ENCODE measurements at places on chromosomes 4 and X.

DNA sequence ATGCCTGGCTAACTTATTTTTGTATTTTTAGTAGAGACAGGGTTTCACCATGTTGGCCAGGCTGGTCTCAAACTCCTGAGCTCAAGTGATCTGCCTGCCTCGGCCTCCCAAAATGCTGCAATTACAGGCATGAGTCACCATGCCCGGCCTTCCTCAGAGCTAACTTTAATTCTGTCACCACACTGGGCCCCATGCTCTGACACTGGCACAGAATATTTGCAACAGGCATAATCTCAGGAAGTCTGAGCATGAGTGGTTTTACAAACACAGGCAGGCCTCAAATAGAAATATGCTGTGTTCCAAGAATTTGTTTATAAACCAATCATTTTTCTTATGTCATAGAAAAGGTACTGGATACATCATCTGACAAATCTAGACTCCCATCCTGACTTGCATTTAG, 32.7 kb upstream of the FAM9C start:
- DNase-seq = peak; percentile 58

- DNase-seq = peak; percentile 90
Measured at GRCh38 chr4:113837397-113837796, 75.9 kb upstream of the CAMK2D start.

GRCh38 chrX:123698979-123699520, 33.8 kb downstream of the THOC2 start:
- peak; percentile 1 for DNase-seq

DNA sequence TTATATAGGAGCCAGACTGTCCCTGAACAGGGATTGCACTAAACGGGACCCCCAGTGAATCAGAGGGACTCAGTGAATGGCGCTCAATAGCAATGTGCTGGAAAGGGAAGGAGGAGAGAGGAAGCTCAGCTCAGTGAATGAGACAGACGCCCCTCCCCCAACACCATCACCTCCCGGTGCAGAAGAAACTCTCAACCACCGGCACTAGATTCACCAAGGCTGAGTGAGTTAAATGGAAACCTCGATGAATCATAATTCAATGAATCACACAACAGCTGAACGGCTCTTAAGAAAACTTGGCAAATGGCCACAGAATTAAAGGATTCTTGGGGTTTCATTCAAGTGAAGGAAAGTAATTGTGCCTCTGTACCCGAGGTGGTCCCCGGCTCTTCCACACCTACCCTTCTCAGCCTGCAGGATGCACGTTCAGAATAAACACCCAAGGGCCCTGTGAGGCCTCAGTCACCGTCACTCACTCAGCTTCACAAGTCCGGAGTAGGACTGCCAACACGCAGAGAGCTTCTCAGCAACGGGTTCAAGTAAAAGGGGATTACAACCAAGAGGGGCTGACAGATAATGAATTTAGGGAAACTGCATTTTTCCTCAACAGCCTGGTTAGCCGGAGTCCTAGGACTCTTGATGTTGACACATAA, 29.3 kb downstream of the CRMP1 start:
- peak; percentile 71 for DNase-seq

GRCh38 chr4:75243570-75243969, 270.6 kb downstream of the RCHY1 start:
- DNase-seq = no peak

GRCh38 chr4:86685401-86685800, 91.3 kb downstream of the PTPN13 start:
- peak; percentile 65 for DNase-seq

GRCh38 chr4:35975617-35976355, 268.5 kb downstream of the ARAP2 start:
- DNase-seq = no peak

- no peak for DNase-seq
Measured at GRCh38 chrX:139736151-139736550, 28.2 kb upstream of the MCF2 start.

DNA sequence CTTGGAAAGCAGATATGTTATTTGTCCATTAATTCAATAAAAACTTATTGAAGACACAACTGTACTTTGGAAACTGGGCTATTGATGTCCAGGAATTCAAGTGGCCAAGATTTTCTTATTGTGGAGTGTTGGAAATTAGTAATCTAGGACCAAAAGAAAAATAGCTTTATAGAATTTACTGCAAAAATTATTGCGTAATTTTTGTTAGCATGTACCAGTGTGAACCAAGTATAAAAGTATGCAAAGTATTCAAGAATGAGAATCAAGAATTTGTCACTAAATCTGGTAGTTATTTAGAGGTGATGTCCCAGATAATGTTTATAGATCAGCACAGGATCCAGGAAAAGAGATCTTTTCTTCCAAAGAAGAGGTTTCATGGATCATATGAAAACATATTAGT, 468.9 kb upstream of the CTSO start:
- peak; percentile 50 for DNase-seq

DNA sequence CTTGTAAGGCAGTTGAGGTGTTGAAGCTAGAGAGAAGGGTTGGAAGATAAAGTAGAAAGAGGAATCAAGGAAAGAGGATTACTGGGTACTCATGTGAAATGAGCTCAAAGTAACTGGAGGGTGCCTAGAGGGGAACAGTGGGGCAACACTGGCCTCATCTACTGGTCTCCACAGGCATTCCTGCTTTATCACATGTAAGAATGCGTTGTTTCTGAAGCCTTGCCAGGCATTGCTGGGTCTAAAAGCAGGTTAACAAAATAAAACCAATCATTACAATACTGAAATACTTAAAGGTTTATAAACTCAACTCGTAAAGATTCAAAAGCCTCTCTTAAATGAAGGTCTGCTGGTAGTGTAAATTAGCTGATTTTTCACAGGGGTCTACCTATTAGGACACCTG, 96.0 kb downstream of the FANCB start:
- peak; percentile 21 for DNase-seq

Data from AG10803 (cell line).